ENCODE measurements at places on chromosomes 4 and X.

GRCh38 chr4:117777721-117778120 is 256.6 kb upstream of the NDST3 start:
- H3K4me3 ChIP-seq, result no peak overlapping the region
- peaks cover 2% of the 10 kb centered on the region for H3K36me3 ChIP-seq
- no peaks in the 10 kb centered on the region for H3K4me1 ChIP-seq
- no peak overlapping the region for H3K27ac ChIP-seq
- H3K27me3 ChIP-seq, result no peaks in the 10 kb centered on the region

DNA sequence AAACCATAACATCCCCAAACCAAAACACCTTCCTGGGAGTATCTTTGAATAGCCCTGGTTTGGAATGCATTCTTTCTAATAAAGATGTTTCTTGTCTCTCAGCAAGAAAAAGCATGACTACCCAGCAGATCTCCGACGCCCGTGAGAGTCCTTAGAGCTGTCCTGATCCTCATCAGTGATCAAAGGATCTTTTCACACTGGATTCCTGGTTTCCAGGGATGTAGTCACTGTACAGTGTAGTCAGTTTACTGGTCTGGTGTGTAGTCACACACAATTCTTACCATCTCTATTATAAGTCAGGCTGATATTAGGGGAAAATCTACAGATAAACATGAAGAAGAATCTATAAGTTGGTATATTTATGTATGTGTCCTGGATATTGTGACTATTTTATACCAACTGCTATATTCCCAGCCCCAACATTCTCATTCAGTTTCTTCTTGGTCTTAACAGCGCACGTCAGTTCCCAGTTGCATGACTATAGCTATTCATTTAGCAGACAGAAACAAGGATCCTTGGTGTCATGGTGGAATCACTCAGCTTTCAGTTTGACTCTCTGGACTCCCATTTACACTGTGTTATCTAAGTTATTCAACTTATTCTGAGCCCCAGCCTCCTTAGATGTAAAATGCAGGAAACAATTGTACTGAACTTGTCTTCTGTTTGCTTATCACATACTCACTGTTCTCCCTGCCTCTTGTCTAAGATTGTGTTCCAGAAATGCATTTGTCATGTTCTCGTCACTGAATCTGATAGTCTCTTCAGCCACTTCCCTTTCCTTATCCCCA is 68.3 kb downstream of the SLIT2 start:
- no peak for DNase-seq
- H3K27me3 ChIP-seq, result no peaks in the 10 kb centered on the region
- H3K4me3 ChIP-seq, result no peak overlapping the region
- H3K36me3 ChIP-seq, result no peaks in the 10 kb centered on the region
- no peaks in the 10 kb centered on the region for H3K4me1 ChIP-seq

DNA sequence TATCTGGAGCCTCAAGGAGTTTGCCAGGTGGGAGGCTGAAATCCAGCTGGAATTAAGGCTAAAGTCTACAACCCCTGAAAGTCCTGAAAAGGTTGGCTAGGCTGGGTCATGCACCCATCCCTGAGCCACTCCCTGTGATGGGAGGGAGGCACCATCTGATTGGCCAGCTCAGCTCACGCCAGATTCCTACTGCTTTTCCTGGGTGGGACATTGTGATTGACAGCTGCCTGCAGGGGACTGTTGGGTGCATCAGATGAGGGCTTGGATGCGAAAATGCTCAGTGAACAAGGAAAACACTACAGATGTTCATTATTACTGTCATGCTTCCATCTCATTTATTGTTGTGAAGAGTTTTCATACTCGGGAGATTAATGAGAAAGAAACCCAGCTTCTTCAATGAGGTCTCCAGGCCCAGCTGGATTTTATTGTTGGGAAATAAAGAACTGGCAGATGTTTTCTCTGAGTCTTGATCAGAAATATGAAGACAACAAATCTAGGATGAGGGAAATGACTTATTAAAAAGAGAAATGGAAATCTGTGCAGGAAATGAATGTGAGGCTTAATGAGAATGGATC is 185.9 kb downstream of the STK32B start:
- H3K27me3 ChIP-seq, result no peaks in the 10 kb centered on the region
- H3K4me1 ChIP-seq, result no peaks in the 10 kb centered on the region
- no peak for DNase-seq
- no peak overlapping the region for H3K27ac ChIP-seq
- H3K4me3 ChIP-seq, result no peak overlapping the region
- H3K36me3 ChIP-seq, result no peaks in the 10 kb centered on the region

- H3K4me3 ChIP-seq, result no peak overlapping the region
- no peaks in the 10 kb centered on the region for H3K4me1 ChIP-seq
- H3K36me3 ChIP-seq, result no peaks in the 10 kb centered on the region
- peaks cover 10% of the 10 kb centered on the region for H3K27me3 ChIP-seq
- no peak for DNase-seq
These were observed 15.6 kb downstream of the XKRX start for GRCh38 chrX:100913111-100913510.

DNA sequence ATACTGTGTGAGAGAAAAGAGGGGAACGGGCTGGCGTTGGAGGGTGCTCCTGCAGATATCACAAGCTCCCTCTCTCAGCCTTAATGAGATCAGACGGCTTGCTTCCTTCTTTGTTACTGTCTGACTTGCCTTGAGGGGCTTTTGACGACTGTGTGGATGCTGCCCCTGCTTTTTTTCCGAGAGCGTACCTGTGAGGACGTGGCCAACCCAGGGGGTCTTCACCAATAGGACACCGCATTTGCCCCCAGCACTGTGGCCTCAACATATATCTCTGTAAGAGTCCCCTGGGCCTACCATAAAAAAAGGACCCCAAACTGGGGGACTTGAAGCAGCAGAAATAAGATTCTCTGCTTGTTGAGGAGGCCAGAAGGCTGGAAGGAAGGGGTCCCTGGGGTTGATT is 143.9 kb downstream of the SHOX start:
- no peak overlapping the region for H3K27ac ChIP-seq
- H3K27me3 ChIP-seq, result no peaks in the 10 kb centered on the region
- no peak overlapping the region for H3K4me3 ChIP-seq

DNA sequence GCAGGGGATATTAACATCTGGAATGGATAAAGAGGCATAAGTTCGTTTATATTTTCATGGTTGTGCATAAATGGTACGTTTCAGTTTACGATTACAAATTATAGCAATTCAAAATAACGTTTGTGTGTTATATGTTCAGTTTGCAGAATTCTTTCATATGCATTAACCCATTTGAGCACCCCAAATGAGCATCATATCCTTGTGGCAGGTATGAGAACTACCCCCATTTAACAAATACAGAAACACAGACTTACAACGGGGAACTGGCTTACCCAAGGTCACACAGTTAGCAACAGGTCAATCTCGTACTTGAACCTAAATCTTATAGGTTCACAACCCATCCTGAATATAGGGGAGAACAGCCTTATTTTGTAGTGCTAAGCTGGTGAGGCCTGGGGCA is 33.1 kb downstream of the EDNRA start:
- H3K4me1 ChIP-seq, result no peaks in the 10 kb centered on the region
- H3K36me3 ChIP-seq, result no peaks in the 10 kb centered on the region
- no peak overlapping the region for H3K4me3 ChIP-seq
- H3K27ac ChIP-seq, result no peak overlapping the region
- H3K27me3 ChIP-seq, result peaks cover 47% of the 10 kb centered on the region

- no peak overlapping the region for H3K27ac ChIP-seq
These were observed 129.7 kb upstream of the FTHL17 start for GRCh38 chrX:31201503-31201902.

DNA sequence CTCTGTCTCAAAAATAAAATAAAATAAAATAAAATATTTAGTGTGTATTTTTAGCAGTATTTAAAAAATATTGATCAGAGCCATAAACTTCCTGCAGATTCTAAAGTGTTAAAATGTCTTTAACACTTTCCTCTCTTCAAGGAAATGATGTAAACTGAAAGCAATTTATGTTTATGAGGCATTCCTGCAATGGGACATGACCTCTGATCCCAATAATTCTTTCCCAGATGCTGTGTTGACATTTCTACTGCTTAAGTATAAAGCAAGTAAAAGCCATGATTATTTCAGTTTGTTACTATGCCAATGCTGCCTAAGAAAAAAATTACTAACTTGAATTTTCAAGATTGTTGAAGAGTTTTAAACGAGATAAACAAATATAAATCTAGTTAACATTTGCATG is 29.0 kb downstream of the COQ2 start:
- H3K27ac ChIP-seq, result no peak overlapping the region
- no peak overlapping the region for H3K4me3 ChIP-seq
- H3K36me3 ChIP-seq, result no peaks in the 10 kb centered on the region
- no peak for DNase-seq

- H3K4me3 ChIP-seq, result no peak overlapping the region
- no peak overlapping the region for H3K27ac ChIP-seq
- H3K36me3 ChIP-seq, result peaks cover 5% of the 10 kb centered on the region
- no peaks in the 10 kb centered on the region for H3K4me1 ChIP-seq
These were observed 254.4 kb downstream of the BCOR start for GRCh38 chrX:39843318-39843717.

DNA sequence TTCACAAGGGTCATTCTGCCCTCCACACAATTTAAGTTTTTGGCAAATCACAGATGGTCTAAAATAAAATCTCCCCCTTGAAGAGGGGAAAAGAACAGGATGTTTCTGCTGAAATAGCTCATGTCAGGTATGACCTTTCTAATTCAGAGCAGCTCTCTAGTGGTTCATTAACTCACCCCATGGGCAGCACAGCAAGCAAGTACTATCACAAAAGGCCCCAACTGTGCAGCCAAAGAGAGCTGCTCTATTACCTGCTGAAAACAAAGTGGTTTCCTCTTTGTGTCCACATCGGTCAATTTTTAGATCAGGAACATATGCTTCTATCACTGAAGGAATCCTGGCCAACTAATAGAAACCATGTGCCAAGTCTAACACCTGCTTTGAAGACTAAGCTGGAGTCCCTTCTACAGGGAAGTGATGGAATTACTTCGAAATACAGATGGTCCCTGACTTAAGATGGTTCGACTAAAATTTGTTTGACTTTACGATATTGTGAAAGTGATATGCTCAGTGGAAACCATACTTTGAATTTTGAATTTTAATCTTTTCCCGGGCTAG is 164.3 kb downstream of the ENOX2 start:
- no peak for DNase-seq
- no peak overlapping the region for H3K27ac ChIP-seq
- no peaks in the 10 kb centered on the region for H3K27me3 ChIP-seq
- H3K4me1 ChIP-seq, result no peaks in the 10 kb centered on the region
- H3K4me3 ChIP-seq, result no peak overlapping the region
- H3K36me3 ChIP-seq, result no peaks in the 10 kb centered on the region

- DNase-seq, result no peak
- H3K36me3 ChIP-seq, result peaks cover 7% of the 10 kb centered on the region
- H3K4me3 ChIP-seq, result no peak overlapping the region
- no peak overlapping the region for H3K27ac ChIP-seq
- peaks cover 12% of the 10 kb centered on the region for H3K4me1 ChIP-seq
These were observed 85.0 kb downstream of the JAKMIP1 start for GRCh38 chr4:6115342-6115741.

- no peaks in the 10 kb centered on the region for H3K27me3 ChIP-seq
- H3K4me3 ChIP-seq, result no peak overlapping the region
- H3K36me3 ChIP-seq, result no peaks in the 10 kb centered on the region
- DNase-seq, result no peak
- H3K4me1 ChIP-seq, result no peaks in the 10 kb centered on the region
- no peak overlapping the region for H3K27ac ChIP-seq
These were observed 196.5 kb upstream of the FTHL17 start for GRCh38 chrX:31268359-31268758.

GRCh38 chr4:171594293-171594692 is 218.9 kb upstream of the GALNTL6 start:
- no peak overlapping the region for H3K27ac ChIP-seq
- H3K27me3 ChIP-seq, result no peaks in the 10 kb centered on the region
- H3K4me3 ChIP-seq, result no peak overlapping the region
- DNase-seq, result no peak
